Upper lobe of left lung (tissue), 6 donors: ENCODE measurements at places on chromosomes 5 and 9. TPM values are rescaled to one million over a fixed set of nuclear protein-coding genes. Genes with fewer than 3 reads are reported as not detected.

Gene BHMT
- total RNA-seq: 1.4 TPM

Gene IL31RA
- total RNA-seq: 0.31 TPM

Gene PCDHGA2
- 2.3 TPM for total RNA-seq

DNA sequence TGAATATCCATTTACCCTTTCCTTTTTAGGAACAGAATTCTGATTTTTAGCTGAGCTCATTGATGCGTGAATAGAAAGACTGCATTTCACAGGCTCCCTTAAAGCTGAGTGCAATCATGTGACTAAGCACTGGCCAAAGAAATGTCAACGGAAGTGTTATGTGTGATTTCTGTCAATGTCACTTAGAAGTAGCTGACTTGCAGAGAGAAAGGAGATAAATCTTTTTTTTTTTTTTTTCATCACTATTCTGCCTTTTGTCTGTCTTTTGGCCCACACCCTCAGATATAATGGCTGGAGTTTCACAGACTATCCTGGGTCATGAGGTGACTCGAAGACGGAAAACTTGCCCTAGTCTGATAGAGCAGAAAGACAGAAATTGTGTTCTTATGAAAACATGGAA is 39.3 kb upstream of the SLC27A6 start:
- H3K36me3 ChIP-seq: no peaks in the 10 kb centered on the region
- no peak overlapping the region for H3K27ac ChIP-seq
- no peak for DNase-seq
- no peaks in the 10 kb centered on the region for H3K27me3 ChIP-seq
- no peaks in the 10 kb centered on the region for H3K4me1 ChIP-seq

- peak; percentile 76 for DNase-seq
- no peaks in the 10 kb centered on the region for H3K27me3 ChIP-seq
- H3K27ac ChIP-seq: no peak overlapping the region
- no peak overlapping the region for H3K4me3 ChIP-seq
Observed at GRCh38 chr5:62083247-62083646, 222.8 kb upstream of the KIF2A start.

GRCh38 chr9:16809912-16810610 is 60.4 kb downstream of the BNC2 start:
- H3K36me3 ChIP-seq: no peaks in the 10 kb centered on the region
- no peaks in the 10 kb centered on the region for H3K27me3 ChIP-seq
- H3K4me1 ChIP-seq: no peaks in the 10 kb centered on the region
- DNase-seq: no peak
- H3K4me3 ChIP-seq: no peak overlapping the region
- no peak overlapping the region for H3K27ac ChIP-seq

GRCh38 chr5:106876665-106877194 is 794.0 kb downstream of the EFNA5 start:
- DNase-seq: no peak
- H3K4me3 ChIP-seq: no peak overlapping the region
- H3K36me3 ChIP-seq: no peaks in the 10 kb centered on the region
- H3K4me1 ChIP-seq: no peaks in the 10 kb centered on the region
- no peaks in the 10 kb centered on the region for H3K27me3 ChIP-seq

DNA sequence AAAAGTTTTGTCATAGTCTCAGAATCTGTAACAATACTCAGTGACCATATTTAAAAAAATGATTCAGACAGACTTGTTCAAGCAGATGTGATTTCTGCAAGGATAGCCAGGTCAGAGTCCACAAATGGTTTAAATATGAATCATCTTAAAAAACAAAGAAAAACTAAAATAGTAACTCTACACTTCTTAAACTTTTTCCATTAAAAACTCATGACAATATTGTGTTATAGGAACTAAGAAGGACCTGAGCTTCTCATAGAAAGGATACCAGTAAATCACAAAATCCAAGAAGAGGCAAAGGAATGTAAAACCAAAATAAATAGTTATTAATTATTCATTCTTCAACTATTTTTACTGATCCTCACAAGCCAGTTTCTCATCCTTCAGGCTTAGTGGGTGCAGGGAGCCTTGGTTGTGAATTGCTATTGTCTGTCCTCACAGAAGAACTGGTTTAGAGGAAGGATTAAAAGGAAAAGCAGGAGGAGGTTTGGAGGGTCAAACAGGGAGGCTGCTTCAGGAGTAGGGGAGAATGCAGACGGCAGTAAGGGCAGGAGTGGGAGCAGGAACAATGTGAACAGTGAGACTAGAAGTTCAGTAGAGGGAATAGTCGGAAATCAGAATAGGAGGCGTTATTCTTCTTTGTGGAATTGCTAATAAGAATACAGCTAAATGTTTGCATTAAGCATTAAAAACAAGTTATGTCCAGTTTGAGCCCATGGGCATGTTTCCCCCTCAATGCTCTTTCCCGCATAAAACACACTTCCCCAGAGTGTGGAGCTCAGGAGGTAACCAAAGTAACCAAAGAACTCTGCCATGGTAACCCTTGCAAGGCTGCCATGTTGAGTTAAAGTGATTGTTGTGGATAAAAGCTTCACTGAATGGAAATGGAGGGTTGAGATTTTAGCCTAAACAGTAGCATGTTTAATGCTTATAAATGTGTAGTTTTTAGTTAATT is 110.7 kb downstream of the CCDC192 start:
- H3K27me3 ChIP-seq: no peaks in the 10 kb centered on the region
- H3K36me3 ChIP-seq: no peaks in the 10 kb centered on the region
- H3K27ac ChIP-seq: no peak overlapping the region
- no peak overlapping the region for H3K4me3 ChIP-seq

GRCh38 chr5:171031977-171032376 is 170.2 kb downstream of the RANBP17 start:
- H3K27me3 ChIP-seq: no peaks in the 10 kb centered on the region
- no peaks in the 10 kb centered on the region for H3K4me1 ChIP-seq
- no peak overlapping the region for H3K27ac ChIP-seq
- H3K36me3 ChIP-seq: no peaks in the 10 kb centered on the region

DNA sequence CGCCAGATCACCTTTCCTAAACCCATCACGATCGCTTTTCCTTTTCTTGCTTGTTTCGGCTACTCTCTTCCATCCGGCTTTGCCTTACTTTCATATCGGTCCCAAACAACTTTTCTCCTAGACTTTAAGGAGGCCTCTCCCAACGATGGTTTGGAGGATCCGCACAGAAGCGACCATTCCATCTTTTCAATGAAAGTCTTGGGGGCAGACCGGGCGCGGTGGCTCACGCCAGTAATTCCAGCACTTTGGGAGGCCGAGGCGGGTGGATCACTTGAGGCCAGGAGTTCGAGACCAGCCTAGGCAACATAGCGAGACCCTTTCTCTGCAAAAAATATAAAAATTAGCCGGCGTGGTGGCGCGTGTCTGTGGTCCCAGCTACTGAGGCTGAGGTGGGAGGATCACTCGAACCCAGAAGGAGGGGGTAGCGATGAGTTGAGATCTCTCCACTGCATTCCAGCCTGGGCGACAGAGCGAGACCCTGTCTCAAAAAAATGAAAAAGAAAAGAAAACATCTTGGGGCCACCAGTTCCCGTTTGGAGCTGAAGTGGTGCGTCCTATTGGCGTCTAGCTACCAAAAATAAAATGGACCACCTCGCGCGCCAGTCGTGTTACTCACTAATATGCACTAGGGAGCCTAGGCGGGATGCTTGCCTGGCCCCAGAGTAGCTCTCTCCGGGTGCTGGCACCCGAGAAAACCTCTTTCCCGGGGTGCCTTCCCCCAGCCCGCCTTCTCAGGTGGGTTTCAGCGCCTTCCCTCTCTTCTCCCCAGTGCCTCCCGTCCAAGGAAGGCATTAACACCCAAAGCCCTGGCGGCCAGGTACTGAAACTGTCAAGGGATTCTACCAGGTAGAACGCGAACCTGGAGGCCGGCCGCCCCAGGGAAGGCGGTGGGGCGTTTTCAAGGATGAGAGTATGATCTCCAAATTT is 800 bp upstream of the AP3B1 start:
- peak; percentile 78 for DNase-seq
- H3K4me3 ChIP-seq: peak overlapping the region; percentile 82
- H3K27ac ChIP-seq: peak overlapping the region; percentile 92
- H3K27me3 ChIP-seq: no peaks in the 10 kb centered on the region
- H3K4me1 ChIP-seq: peaks cover 32% of the 10 kb centered on the region

DNA sequence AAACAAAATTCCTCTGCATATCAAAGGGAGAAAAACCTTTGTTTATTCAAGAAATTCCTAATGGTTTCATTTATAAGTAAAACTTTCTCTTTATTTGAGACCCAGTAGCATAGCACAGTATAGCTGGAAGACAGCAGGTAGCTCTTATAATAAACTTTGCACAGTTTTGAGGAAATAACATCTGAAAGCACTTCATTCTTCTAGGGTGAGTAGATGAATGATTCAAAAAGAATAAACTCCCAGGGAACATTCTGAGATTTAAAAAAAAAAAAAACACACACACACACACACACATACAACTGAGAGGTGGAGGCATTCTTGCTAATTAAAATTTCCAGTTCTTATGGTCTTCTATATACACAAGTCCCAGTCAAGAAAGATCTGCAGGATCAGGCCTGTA is 197.3 kb downstream of the BNC2 start:
- H3K27me3 ChIP-seq: no peaks in the 10 kb centered on the region
- no peak for DNase-seq
- no peaks in the 10 kb centered on the region for H3K4me1 ChIP-seq
- no peaks in the 10 kb centered on the region for H3K36me3 ChIP-seq
- no peak overlapping the region for H3K27ac ChIP-seq
- H3K4me3 ChIP-seq: no peak overlapping the region

DNA sequence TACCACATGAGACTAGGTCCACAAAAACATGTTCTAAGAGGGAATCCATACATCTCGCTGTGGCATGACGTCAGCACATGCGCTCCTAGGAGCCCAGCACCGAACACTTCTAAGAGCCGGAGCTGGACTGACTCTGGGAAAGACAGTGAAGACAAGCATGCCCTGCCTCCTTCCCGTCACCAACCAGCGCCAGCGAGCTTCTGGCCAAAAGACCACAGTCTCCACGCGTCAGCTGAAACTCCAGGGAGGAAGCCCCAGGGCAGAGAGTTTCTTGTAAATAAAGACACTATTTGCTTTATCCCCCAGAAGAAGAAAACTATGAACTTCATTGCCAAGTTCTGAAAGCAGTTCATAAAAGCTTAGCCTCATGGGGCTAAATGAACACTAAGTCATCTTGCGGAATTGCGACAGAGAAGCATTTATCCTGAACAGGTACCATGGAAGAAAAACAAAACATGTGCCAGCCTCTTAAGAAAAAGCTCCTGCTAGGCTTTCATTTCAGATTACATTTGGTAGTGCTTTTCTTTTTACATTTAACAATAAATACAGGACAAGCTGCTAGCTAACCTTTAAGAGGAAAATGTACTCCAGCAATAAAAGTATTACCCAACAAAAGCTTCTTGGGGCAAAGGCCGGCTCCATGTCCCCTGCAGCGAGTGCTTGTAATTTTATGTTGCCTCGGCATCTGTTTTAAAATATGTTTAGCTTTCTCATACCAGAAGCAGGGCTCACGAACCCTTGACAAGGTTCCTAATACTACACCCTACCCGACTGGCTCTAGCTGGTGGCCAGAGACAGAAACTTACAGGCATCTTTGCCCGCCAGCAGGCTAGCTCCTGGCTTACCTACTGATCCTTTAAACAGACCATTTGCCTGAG is 96.5 kb downstream of the PRRT1B start:
- peak overlapping the region; percentile 55 for H3K27ac ChIP-seq
- no peak overlapping the region for H3K4me3 ChIP-seq
- H3K4me1 ChIP-seq: peaks cover 33% of the 10 kb centered on the region
- DNase-seq: no peak
- no peaks in the 10 kb centered on the region for H3K27me3 ChIP-seq

DNA sequence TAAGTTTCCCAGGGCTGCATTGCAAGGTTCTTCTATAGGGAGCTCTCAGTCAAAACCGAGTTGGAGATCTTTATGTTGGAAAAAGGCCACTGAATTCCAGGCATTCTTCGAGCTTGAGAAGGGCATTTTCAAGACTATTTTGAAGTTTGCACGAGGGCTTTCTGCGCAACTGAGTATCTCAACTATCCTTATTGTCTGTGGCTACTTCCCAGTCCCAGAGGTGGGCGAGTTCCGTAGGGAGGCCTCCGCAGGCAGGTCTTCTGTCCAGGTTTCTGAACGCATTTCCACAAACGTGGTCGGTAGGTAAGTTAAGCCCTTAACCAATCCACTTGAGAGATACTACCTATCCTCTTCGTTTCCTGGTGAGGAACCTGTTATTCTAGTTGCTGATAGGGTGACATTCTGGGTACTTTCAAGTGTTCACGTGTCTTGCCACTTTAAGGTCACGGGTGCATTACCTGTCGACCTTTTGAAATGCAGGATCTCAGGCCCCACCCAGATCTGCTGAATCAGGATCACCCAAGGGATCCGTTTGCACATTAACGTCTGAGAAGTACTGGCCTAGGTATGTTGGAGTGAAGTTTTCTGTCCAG is 51.4 kb upstream of the TJP2 start:
- H3K4me1 ChIP-seq: peaks cover 6% of the 10 kb centered on the region
- no peaks in the 10 kb centered on the region for H3K27me3 ChIP-seq
- DNase-seq: peak; percentile 86
- peak overlapping the region; percentile 90 for H3K27ac ChIP-seq

DNA sequence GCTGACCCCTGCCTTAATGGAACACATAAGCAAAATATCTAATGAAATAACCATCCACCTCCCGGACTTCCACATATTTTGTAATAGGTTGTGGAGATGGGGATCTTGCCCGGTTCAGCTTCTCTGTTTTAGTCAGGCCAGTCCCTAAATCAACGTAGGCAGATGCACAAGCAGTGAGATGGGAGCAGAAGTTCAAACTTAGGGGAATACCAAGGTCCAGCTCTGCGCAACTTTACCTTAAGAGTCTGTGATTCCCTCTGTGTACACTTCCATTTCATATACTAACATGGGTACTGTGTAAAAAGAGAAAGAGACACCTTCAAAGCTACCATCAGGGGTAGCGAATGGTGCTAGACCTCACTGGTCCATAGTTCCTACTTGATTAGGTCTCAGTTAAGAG is 110.9 kb downstream of the NTRK2 start:
- no peak overlapping the region for H3K27ac ChIP-seq
- H3K27me3 ChIP-seq: no peaks in the 10 kb centered on the region
- no peaks in the 10 kb centered on the region for H3K4me1 ChIP-seq
- H3K4me3 ChIP-seq: no peak overlapping the region

DNA sequence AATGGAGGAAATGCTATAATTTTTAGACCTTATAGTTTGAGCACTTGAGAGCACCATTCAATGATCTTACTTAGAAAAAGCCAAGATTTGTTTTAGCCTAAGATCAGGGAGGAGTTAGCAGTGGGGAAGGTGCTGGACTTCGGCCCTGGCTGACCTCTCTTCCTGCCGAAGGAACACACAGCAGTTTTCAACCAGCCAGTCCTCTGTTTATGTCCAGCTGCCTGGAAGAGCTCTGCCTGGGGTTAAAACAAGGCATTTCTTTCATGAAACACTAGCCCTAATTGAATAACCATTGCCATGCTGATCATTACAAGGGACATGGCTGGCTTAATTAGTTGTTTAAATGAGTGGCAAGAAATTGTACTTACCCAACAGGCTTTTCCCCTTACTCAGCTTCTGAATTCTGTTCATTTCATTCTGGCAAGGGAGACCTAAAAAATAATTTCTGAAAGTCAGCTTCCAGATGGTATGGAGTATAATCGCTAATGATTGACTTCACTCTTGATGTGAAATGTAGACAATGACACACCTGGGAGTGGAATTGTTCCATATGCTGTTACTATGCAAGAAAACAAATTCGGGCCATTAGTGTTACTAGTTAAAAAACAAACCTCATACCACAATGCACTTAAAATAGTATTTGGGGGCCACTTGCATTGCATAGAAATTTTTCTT is 514.2 kb downstream of the SPOCK1 start:
- H3K4me1 ChIP-seq: no peaks in the 10 kb centered on the region
- no peak overlapping the region for H3K4me3 ChIP-seq
- no peaks in the 10 kb centered on the region for H3K27me3 ChIP-seq
- no peaks in the 10 kb centered on the region for H3K36me3 ChIP-seq
